ENCODE measurements at places on chromosomes 1 and 21. TPM values are rescaled to one million over a fixed set of nuclear protein-coding genes. Genes with fewer than 3 reads are reported as not detected.

The UMODL1 gene
- not detected for total RNA-seq

The FAAH gene
- not detected for total RNA-seq

The DCST2 gene
- 0.13 TPM for total RNA-seq

The KCNK1 gene
- total RNA-seq = not detected

The PDE4B gene
- 6.8 TPM for total RNA-seq

The SIPA1L2 gene
- total RNA-seq = 0.90 TPM
